Stimulated activated CD4-positive, alpha-beta T cell treated with anti-CD3 and anti-CD28 coated beads, Interleukin-1b, Interleukin-23, amount 100 ng/mL, for 4 hours (primary cell): ENCODE measurements at places on chromosomes 13 and 19.
A peak's percentile ranks its signal among the peaks of the same experiment; 100 is the strongest.

DNA sequence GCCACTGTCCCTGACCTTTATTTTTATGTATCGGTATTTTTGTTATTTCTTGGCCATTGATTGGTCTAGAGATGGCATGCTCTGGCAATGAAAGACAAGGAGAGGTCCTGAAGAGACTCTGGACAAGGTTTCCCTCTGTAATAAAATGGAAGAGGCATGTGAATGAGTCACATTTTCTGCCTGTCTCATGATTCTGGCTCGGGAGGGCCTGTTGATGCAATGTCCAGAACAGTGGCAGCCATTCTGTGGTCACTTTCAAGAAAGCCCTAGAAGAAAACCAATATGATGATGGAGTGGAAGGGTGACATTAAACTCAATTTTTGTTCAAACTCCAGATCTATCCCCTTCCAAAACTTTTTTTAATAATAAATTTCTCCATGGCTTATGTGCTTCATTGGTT, 2.0 kb upstream of the FPR3 start:
- DNase-seq = no peak

DNA sequence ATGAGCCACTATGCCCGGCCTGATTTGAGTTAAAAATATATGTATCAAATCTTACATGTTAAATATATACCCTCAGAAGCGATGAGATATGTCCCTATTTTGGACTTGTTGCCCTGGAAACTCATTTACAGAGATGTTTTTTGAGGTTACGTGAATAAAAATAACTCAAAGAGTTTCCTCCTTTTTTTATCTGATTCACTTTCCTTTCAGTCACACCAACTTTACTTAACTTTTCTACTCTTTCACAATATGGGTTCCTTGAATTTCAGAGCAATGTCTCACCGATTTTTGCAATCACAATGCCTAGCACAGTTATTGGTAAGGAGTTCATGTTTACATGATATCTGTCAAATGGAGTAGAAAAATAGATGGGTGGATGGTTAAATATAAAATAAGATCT, 2.3 kb downstream of the OR7C2 start:
- DNase-seq = no peak

- no peak for DNase-seq
Measured at GRCh38 chr13:46992383-46992952, 95.6 kb upstream of the HTR2A start.

GRCh38 chr13:20571676-20572075, 4.7 kb downstream of the IFT88 start:
- DNase-seq = no peak

- peak; percentile 66 for DNase-seq
Measured at GRCh38 chr19:48330012-48330681, 4.8 kb downstream of the EMP3 start.

GRCh38 chr19:45668342-45668871, 386 bp downstream of the GIPR start:
- no peak for DNase-seq

GRCh38 chr13:94656766-94657165, 55.1 kb downstream of the GPR180 start:
- DNase-seq = no peak

DNA sequence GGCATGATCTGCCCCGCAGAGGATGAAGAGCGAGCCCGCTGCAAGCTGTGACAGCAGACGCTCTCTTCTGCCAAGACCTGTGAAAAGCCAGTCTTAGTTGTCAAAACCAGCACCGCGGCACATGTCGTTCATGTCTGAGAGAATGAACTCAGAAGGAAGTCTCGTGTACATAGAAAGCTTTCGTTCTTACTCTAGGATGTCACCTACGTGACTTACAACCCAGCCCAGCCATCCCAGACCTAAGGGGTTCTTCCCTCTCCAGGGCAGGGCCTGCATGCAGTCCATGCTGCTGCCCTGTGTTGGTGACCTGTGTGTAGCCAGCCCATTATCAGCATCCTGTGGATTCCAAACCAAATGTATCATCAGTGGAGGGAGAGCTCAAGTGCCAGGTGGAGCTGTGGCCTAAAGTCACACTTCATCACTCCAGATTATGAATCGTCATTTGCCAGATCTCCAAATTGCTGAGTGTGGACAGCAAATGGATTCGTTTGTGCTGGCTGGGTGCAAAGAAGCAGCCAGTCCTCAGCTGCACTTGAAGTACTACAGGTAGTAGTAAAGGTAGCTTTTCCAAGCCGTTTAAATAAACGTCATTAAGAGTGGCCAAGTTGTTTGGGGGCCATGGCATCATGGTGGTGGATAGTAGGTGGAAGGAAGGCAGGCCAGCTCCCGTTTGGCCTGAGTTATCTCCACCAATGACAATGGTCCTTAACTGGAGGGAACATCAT, 73.9 kb upstream of the GPR183 start:
- DNase-seq = no peak

- DNase-seq = no peak
Measured at GRCh38 chr13:64910096-64910495, 2320.0 kb downstream of the PCDH9 start.

DNA sequence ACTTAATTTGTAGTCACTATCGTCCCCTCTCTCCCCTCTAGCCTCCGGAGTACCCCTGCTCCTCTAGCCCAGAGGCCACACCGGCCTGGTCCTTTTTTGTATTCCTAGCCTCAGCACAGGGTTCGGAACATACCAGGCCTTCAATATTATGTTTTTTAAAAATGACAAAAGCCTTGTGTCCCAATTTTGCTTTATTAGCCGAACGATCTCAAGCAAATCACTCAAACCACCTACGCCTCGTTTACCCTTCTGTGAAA, 463 bp upstream of the POMP start:
- DNase-seq = no peak

DNA sequence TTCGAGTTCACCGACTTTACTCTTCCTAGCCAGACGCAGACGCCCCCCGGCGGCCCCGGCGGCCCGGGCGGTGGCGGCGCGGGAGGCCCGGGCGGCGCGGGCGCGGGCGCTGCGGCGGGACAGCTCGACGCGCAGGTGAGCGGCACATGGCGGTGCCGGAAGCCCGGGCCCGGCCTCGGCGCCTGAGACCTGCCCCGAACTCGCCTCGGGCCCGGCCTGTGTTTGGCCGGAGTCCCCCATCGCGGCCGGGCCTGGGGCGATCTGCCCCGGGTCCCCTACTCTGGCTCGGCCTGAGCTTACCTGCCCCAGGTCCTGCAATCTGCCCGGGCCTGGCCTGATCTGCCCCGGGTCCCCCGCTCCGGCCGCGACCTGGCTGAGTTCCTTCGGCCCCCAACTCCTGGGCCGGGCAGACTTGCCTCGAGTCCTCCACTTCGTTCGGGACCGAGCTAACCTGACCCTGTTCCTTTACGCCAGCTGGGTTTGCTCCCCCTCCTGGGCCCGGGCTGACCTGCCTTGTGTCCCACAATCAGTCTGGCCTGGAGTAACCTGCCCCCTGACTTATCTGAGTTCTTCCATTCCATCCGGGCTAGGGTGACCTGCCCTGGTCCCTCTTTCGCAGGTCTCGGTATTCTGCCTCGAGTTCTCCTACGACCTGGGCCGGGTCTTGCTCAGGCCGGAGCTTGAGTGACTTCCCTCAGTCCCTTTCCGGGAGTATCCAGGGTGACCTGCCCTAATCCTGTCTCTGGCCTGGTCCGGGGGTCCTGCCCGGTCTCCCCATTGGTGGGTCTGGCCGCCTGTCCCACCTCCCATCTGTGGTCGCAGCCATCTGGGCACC, 764 bp downstream of the UPF1 start:
- DNase-seq = no peak

DNA sequence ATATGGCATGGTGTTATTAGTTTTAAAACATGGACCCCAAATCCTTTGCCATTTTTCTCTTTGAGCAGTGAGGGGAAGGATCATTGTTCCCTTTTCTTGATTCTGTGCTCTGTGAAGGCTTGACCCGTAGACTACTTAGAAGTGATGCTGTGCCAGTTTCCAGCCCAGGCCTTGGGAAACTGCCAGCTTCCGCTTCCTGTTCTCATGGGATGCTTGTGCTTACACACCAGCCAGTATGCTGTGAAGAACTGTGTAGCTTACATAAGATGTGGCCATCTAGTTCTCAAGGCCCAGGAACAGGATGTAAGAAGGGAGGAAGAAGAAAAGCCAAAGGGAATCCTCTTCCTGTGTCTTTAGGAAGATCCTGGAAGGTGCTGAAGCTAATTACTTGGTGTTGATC, 180.9 kb downstream of the PCCA start:
- no peak for DNase-seq

- no peak for DNase-seq
Measured at GRCh38 chr19:42498169-42498757, 30.0 kb downstream of the CEACAM1 start.

GRCh38 chr13:113168211-113168610, 9.8 kb downstream of the PROZ start:
- DNase-seq = no peak

- no peak for DNase-seq
Measured at GRCh38 chr19:37467608-37468090, 405 bp upstream of the ZNF569 start.

GRCh38 chr13:107139006-107139405, 571.1 kb upstream of the ARGLU1 start:
- no peak for DNase-seq

GRCh38 chr13:23561261-23561660, 9.0 kb upstream of the TNFRSF19 start:
- DNase-seq = no peak

DNA sequence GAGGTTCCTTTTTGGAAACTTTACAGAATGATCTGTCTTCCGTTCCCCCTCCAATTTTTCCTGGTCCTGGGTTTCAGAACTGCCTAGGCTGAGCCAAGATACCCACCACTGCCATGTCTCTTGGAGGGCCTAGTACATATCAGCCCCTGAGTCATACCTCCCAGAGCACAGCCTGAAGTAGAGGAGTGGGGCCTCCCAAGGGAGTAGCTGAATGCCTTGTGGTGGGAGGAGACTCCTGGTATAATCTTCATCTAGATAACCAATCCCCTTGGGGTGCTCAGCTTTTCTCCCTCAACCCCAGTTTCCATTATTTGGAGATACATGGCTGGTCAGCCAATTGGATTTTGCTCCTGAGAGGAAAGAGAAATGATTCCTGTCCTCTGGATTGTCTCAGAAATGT, 30.3 kb downstream of the ZNF763 start:
- DNase-seq = no peak

- DNase-seq = no peak
Measured at GRCh38 chr13:91154558-91155353, 192.7 kb upstream of the MIR17HG start.

GRCh38 chr13:23551213-23552008, 18.8 kb upstream of the TNFRSF19 start:
- DNase-seq = no peak

DNA sequence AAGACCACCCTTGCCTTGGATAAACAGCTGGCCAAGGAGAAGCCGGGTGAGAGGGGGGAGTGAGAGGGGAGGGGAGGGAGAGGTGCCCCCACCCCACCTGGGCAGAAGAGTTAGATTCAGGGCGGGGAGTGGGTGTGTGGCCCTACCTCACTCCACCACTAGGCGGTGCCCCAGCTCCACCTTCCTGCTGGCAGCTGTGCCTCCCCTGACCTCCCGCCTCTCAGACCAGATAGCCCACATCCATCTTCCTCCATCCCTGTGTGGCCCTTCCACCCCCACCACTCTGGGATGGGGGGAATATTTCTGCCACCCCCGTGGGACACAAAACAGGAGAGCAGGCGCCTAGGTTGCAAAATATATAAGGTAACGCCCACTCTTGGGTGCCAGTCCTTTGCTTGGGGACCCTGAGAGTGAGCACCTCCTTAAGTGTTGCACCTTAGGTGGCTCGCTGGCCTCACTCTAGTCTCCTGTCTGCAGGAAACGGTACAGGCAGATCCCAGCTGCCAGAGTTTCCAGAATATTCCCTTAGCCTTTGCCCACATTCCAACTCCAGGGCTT, 13.8 kb upstream of the EHD2 start:
- DNase-seq = peak; percentile 48

DNA sequence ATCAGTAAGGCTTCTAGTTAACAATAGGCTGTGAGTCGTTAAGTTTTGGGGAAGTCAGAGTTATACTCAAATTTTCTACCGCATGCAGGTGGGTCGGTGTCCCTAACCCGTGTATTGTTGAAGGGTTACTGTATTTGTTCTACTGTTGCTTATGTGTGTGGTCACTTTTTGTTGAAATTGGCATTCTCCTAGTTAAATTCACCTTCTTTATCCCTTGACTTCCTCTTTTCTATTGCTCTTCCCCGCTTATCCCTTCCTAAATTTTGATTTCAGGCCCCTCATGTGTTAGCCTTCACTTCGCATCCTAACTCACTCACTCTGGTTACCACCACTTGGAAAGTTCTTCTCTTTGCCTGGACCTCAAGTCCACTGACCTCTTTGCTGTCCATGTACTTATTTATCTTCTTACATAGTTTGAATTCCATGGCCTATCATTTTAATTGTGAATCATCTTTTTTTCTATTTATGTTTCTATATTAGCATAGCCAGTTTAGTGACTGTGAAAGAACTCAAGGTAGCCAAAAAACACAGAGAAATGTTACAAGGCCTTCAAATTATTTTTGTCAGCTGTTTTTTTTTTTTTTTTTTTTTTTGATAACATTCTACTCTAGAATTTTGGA, 52.9 kb downstream of the NDFIP2 start:
- DNase-seq = no peak

DNA sequence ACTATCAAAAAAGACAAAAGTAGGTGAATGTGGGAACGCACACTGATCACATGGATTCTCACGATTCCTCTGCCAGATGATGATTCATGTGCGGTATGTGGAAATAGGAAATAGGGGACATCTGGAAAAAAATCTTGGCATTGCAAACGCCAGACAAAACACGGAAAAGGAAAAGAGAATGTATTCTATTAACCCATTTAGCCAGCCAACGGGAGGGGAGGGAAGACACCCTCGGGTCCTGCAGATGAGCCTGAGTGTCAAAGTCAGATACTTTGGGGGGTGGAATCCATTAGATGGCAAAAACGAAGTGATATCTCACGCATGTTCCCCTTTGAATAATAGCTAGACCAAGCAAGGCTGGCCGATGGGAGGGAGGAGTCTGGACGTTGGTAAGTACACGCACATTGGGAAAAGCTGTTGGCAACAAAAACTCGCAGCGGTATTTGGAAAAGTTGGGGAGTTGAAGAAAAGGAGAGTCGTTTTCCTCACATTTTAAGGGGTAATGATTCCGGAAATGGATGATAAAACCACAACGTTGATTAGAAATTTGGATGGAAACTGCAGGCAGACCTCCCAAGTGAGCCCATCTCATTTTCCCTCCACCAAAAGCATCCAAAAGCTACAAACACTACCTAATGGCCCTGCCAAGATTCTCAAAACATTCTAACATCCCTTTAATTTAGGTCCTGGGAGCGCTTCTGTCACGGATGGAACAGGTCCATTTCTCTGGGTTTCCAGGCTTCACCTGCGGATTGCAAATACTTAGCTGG, 73.6 kb downstream of the COL4A1 start:
- DNase-seq = no peak

DNA sequence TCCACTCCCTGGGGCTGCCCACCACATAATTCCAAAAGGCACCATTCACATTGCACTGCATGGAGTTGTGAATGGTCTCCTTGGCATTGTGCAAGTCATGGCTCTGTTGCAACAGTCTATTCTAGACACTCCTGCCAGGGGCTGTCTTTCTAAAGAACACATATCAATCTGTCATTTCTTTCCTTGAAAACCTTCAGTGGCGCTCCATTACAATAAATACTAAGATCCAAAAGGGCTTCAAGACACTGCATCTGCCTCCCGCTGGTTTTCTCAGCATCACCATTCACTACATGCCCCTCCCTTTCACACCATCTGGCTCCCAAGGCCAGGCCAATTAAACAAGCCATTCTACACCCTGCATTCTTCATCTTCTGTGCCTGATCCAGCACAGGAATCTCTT, 32.2 kb upstream of the TM9SF2 start:
- DNase-seq = no peak

- no peak for DNase-seq
Measured at GRCh38 chr19:4431296-4431695, 26.3 kb downstream of the UBXN6 start.

- DNase-seq = no peak
Measured at GRCh38 chr13:112967686-112968379, 1.2 kb upstream of the MCF2L start.
